ENCODE measurements at places on chromosomes 5 and 9. TPM values are rescaled to one million over a fixed set of nuclear protein-coding genes. Genes with fewer than 3 reads are reported as not detected.

The SMIM3 gene
- total RNA-seq, result 3.9 TPM

The AK8 gene
- total RNA-seq, result 0.14 TPM

The ASTN2 gene
- total RNA-seq, result 2.9 TPM

The CACNA1B gene
- total RNA-seq, result under 0.01 TPM

The PCDHGB1 gene
- total RNA-seq, result 0.75 TPM

The ADAMTS12 gene
- 6.4 TPM for total RNA-seq

GRCh38 chr5:167317884-167318283 lies 973.6 kb upstream of the WWC1 start:
- no peak for DNase-seq

GRCh38 chr5:14322437-14323187 lies 179.5 kb downstream of the TRIO start:
- no peak for DNase-seq

- DNase-seq, result no peak
Observed at GRCh38 chr5:172786736-172787462, 15.9 kb upstream of the DUSP1 start.

Data from liver (tissue), 10 donors.